ENCODE measurements at places on chromosomes 5 and 9.

DNA sequence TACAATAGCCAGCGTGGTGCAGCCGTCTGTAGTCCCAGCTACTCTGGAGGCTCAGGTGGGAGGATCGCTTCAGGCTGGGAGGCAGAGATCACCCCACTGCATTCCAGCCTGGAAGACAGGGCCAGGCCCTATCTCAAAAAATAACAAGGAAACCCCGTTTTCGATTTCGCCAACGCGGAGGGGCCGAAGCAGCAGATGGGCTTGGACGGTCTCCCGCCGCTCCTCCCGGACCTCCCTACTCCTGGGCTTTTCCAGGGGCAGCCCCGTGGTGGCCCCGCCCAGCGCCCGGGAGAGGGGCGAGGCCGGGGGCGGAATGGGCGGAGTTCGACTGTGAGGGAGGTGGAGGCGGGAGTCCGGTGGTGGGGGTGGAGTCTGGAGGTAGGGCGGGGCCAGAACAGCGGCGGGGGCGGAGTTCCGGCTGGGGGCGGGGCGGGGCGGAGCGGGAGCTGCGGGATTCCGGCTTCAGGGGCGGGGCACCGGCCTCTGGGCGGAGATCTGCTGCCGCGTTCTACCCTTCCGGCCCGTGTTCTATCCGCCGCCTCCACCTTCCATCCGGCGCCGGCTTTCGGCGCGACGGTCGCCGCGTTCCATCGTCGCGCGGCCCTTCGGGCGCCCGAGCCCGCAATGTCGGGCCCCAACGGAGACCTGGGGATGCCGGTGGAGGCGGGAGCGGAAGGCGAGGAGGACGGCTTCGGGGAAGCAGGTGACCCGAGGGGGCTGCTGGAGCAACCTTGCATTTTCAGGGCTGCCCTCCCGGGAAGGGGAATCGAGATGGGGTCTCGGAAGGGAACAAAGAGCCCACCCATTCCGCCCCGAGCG, at the start of gene BBLN:
Gene BBLN (plus strand): TSS at position 482 of the 819 bp plus-strand sequence. CDS start 143 bp downstream, at position 625.
- peak; percentile 97 for DNase-seq

- no peak for DNase-seq
These were observed 82.6 kb upstream of the COL5A1 start for GRCh38 chr9:134559013-134559412.

GRCh38 chr5:96481009-96481786, 48.1 kb upstream of the PCSK1 start:
- no peak for DNase-seq

DNA sequence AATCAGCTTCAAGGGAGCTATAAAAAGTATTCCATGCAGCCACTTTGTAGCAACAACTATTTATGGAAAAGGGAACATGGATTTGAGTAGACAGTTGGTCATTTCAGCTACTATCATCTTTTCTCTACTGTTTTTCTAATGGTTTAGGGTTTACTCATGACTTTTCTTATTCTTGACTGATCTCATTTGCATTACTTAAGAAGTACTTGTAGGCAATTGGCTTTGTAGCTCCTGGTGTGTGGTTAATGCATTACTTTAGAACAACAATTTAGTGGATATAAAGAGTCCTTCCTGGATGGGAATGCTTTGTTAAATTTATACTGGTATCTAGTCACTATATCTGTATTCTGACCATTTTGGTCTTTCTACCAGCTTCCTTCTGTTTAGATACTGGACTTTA, 59.8 kb upstream of the NTRK2 start:
- DNase-seq, result no peak

DNA sequence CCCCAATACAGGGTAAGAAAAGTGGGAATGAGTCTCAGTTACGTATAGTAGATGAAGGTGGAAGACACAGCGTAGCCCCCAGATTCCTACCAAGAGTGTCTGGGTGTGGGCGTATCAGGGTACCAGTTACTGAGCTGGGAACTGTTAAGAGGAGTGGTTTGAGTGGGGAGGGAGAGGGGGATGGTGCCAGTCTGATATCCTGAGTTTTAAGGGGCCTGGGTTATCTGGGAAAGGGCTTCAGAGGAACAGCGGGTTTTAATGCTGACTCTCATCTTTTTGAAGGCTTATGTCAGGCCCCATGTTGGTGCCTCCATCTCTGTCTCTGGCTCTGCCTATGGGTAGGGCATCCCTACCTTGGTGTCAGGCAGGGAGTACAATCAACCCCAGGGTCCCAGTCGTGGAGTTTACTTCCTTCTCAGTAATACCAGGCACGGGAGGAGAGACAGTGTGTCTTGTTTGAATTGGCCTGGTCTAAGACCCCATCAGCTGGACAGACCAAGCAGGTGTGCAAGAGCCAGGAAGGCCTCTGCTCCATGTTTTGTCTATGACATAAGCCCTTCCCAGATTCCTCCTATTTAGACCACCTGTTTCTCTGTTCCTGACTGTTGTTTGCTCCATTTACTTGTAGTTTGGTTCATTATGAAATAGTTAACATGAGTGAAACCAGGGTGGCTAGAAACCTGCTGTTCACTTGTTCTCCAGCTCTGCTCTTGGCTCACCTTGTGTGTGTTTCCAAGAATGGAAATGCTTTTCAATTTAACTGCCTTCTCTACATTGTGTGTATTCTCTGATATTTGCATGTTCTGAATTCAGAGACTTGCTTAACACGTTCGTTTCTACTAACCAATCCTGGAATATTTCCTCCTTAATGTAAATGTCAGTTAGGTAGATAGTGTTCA, 125.6 kb downstream of the DAB2IP start:
- no peak for DNase-seq

All from activated CD4-positive, alpha-beta T cell treated with anti-CD3 and anti-CD28 coated beads for 48 hours (primary cell).